ENCODE measurements at places on chromosomes 4 and X. TPM values are rescaled to one million over a fixed set of nuclear protein-coding genes. Genes with fewer than 3 reads are reported as not detected.

DNA sequence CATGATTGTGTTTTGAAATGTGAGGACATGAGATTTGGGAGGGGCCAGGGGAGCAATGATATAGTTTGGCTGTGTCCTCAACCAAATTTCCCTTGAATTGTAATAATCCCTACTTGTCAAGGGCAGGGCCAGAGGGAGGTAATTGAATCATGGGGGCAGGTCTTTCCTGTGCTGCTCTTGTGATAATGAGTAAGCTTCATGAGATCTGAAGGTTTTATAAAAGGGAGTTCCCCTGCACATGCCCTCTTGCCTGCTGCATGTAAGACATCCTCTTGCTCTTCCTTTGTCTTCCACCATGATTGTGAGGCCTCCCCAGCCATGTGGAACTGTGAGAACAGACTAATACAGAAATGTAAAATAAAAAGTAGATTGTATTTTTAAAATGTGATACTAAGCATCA, 1294.9 kb downstream of the ADGRL3 start:
- H3K4me3 ChIP-seq: no peak overlapping the region
- no peak overlapping the region for H3K27ac ChIP-seq
- ATAC-seq: no peak
- H3K36me3 ChIP-seq: no peaks in the 10 kb centered on the region

GRCh38 chr4:53804719-53805118, 213.4 kb upstream of the LNX1 start:
- H3K4me1 ChIP-seq: no peaks in the 10 kb centered on the region
- no peaks in the 10 kb centered on the region for H3K36me3 ChIP-seq
- H3K4me3 ChIP-seq: no peak overlapping the region

GRCh38 chrX:154458116-154458953, at the start of gene PLXNA3:
PLXNA3 (plus strand) TSS chrX:154458281; CDS start chrX:154460184, 1,903 bp downstream.
- H3K4me1 ChIP-seq: no peaks in the 10 kb centered on the region
- peak within 1 kb of the TSS; percentile 94 for H3K4me3 ChIP-seq
- no peaks in the 10 kb centered on the region for H3K27me3 ChIP-seq
- H3K27ac ChIP-seq: peak within 1 kb of the TSS; percentile 92

GRCh38 chr4:7416745-7417432, 17.8 kb downstream of the PSAPL1 start:
- ATAC-seq: no peak
- no peaks in the 10 kb centered on the region for H3K36me3 ChIP-seq
- no peak overlapping the region for H3K4me3 ChIP-seq
- no peaks in the 10 kb centered on the region for H3K4me1 ChIP-seq
- H3K27me3 ChIP-seq: peaks cover 19% of the 10 kb centered on the region

GRCh38 chr4:187685247-187685646, 310.3 kb upstream of the ZFP42 start:
- H3K27ac ChIP-seq: no peak overlapping the region
- H3K4me3 ChIP-seq: no peak overlapping the region
- no peaks in the 10 kb centered on the region for H3K27me3 ChIP-seq
- no peaks in the 10 kb centered on the region for H3K36me3 ChIP-seq
- ATAC-seq: no peak

GRCh38 chrX:132741689-132742088, 216.7 kb downstream of the HS6ST2 start:
- H3K27me3 ChIP-seq: peaks cover 3% of the 10 kb centered on the region
- H3K4me3 ChIP-seq: no peak overlapping the region
- no peaks in the 10 kb centered on the region for H3K4me1 ChIP-seq
- no peaks in the 10 kb centered on the region for H3K36me3 ChIP-seq
- no peak overlapping the region for H3K27ac ChIP-seq

- ATAC-seq: peak; percentile 67
- H3K4me3 ChIP-seq: no peak overlapping the region
- H3K27ac ChIP-seq: no peak overlapping the region
- H3K27me3 ChIP-seq: peaks cover 5% of the 10 kb centered on the region
- no peaks in the 10 kb centered on the region for H3K4me1 ChIP-seq
Observed at GRCh38 chr4:121900132-121900983, 30.1 kb upstream of the BBS7 start.

DNA sequence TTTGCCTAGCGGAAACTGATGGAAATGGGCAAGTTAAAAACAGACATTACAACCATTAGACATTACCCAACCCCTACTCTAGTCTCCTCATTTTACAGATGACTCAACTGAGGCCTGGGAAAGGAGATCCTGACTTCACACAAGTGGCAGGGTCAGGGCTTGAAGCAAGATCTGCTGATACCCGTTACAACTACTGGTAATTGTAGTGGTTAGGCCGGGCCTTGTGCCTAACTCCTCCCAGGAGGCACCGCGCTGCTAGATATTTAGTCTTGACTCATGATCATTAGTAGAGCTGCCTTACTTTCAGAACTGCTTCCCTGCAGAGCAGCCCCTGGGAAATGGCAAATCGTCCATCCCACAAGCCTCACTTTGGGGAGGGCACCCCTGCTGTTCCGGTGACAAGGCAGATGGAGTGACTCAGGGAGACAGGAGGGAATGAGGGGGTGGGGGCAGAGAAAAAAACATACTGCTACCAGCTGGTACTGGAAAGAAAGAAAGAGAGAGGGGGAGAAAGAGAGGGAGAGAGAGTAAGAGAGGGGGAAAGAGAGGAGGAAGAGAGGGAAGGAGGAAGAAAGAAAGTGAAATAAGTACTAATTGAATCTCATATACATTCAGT, 12.2 kb downstream of the ARHGEF6 start:
- H3K4me1 ChIP-seq: peaks cover 22% of the 10 kb centered on the region
- peaks cover 25% of the 10 kb centered on the region for H3K36me3 ChIP-seq
- peak overlapping the region; percentile 84 for H3K4me3 ChIP-seq
- ATAC-seq: peak; percentile 81
- H3K27ac ChIP-seq: peak overlapping the region; percentile 74
- H3K27me3 ChIP-seq: no peaks in the 10 kb centered on the region

GRCh38 chr4:147981305-147981704, 249.4 kb downstream of the ARHGAP10 start:
- peak; percentile 86 for ATAC-seq
- H3K27ac ChIP-seq: peak overlapping the region; percentile 20
- no peak overlapping the region for H3K4me3 ChIP-seq

- H3K27me3 ChIP-seq: no peaks in the 10 kb centered on the region
- no peaks in the 10 kb centered on the region for H3K36me3 ChIP-seq
- H3K27ac ChIP-seq: no peak overlapping the region
- no peak overlapping the region for H3K4me3 ChIP-seq
- no peaks in the 10 kb centered on the region for H3K4me1 ChIP-seq
- no peak for ATAC-seq
Observed at GRCh38 chrX:94329182-94329581, 655.2 kb downstream of the FAM133A start.

DNA sequence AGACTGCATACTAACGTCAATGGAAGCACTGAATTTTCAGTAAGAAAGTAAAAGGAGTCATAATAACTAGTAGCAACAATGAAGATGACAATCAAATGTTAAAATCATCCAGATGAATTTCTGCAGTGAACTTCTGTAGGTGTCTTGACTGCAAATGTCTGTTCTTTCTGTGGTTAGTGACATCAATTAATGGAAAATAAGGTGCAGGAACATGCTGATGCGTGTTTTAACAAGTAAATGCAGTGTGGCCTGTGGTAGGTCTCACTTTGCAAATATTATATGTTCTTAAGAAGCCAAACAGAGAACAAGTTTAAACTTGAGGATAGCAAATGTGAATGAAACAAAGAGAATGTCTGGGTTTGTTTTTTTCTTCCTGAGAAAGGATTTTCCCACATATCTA, 2.6 kb upstream of the DTHD1 start:
- peak; percentile 49 for ATAC-seq
- no peaks in the 10 kb centered on the region for H3K36me3 ChIP-seq
- peaks cover 19% of the 10 kb centered on the region for H3K4me1 ChIP-seq
- peak overlapping the region; percentile 19 for H3K4me3 ChIP-seq

- peak overlapping the region; percentile 58 for H3K27ac ChIP-seq
- no peaks in the 10 kb centered on the region for H3K27me3 ChIP-seq
- no peak overlapping the region for H3K4me3 ChIP-seq
- peaks cover 20% of the 10 kb centered on the region for H3K4me1 ChIP-seq
- ATAC-seq: peak; percentile 50
- peaks cover 57% of the 10 kb centered on the region for H3K36me3 ChIP-seq
Observed at GRCh38 chr4:143554728-143555597, 41.5 kb downstream of the SMARCA5 start.

The ATOH1 gene
- total RNA-seq: not detected

The APELA gene
- total RNA-seq: not detected

The AMBN gene
- not detected for total RNA-seq

The PCDH19 gene
- not detected for total RNA-seq

The ZNF182 gene
- 10.1 TPM for total RNA-seq

The SLC16A2 gene
- 1.5 TPM for total RNA-seq

The NSG1 gene
- total RNA-seq: 7.0 TPM

The ERVMER34-1 gene
- total RNA-seq: 0.09 TPM

The KLHL13 gene
- 0.09 TPM for total RNA-seq

The ZNF280C gene
- total RNA-seq: 4.8 TPM

Measured in activated T-helper 17 cell treated with anti-CD3 and anti-CD28 coated beads, Interleukin-2, amount 50 U/mL, for 72 hours (primary cell).